Stimulated activated CD8-positive, alpha-beta memory T cell treated with anti-CD3 and anti-CD28 coated beads, Interleukin-15, amount 100 ng/mL, for 4 hours (primary cell): ENCODE measurements at places on chromosomes 4 and X.

- no peak for DNase-seq
Measured at GRCh38 chrX:93528917-93529316, 144.5 kb downstream of the NAP1L3 start.

GRCh38 chr4:78057600-78058550, 752 bp downstream of the FRAS1 start:
- DNase-seq, result no peak

GRCh38 chrX:44975666-44976263, 102.8 kb downstream of the KDM6A start:
- no peak for DNase-seq

- no peak for DNase-seq
Measured at GRCh38 chr4:118772081-118772766, 63.7 kb downstream of the SEC24D start.

DNA sequence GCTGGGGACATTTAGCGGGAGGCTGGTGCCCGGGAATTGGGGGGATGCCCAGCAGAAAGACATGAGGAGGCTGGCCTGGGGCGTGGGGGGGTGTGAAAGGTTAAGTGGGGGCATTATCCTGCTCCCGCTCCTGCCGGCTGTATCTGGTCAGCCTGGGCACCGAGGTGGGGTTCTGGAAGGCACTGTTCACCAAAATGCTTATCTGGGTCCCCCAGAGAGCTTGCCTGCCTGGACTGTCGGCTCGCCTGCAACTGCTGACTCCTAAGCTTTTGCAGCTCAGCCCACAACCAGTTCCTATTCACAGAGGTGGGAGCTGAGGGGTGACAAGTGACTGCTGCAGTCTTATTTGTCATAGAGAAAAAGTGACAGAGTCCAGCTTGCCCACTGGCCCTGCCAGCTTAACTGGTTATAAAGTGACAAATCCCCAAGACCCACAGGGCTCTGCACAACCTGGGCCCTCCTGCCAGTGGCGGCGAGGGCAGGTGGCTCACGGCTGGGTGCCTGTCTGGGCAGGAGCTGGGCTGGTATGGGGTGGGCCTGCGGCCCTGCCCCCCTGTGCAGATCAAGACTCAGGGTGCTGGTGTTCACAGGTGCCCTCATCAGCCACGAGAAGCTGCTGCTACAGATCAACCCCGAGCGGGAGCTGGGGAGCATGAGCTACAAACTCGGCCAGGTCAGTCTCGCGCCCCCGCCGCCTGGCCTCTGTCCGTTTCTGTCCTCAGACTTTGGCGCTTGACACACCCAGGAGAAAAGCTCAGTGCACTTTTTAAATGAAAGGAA, 23.7 kb upstream of the MSANTD1 start:
- no peak for DNase-seq

DNA sequence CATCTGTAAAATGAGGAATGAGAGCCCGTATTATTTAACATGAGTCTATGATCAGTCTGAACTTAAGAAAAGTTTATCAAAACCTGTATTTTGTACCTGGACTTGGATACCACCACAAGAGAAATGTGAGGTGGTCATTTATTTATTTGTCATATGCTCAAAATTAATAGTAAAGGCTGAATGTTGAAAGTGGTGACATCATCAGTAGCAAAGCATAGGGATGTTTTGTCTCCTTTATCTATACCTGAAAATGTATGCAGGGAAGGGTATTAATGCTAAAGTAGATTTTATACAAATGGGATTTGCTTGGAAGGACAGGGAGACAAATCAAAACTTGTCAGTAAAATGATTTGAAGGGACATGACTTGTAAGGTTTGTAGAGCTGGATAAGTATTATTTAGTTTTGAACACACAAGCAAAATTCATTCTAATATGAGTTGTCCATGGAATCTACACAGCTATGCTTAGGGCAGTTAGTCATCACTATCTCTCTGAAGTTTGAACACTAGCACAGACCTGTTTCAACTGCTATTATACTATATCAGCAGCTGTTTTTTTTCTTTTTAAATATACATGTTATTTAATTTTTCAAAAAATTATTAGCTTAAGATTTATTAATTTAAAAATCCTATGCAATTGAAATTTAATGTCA, 52.4 kb upstream of the GUCY1A1 start:
- no peak for DNase-seq

GRCh38 chrX:9745417-9746115, 20.1 kb downstream of the GPR143 start:
- DNase-seq, result no peak

DNA sequence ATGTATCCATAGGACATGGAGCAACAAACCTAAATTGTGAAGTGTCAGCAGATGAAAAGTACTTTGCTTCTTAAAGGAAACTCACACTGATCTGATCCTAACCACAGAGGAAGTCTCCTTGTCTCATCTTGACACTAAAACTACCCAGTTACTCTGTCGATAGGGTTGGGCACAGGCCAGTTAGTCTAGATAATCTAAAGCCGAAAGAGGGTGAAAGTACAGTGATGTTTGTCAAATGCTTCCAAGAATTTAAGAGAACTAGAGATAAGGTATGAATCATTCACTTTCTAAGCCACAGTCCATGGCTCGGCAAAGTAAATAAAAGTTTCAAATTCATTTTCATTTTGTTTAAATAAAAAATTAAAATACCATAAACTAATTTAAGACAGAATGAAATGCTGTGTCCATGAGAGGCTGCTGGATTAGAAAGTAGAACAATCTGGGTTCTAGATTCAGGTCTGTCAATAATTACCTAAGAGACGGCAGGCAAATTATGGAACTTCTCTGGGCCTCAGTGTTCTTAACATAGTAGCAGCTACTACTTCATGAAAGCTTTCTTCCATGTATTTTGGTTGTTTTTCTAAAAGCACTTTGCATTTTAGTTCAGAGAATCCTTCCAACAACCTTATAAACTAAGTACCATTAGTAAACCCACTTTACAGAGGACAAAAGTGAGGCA, 176.7 kb downstream of the LDB2 start:
- DNase-seq, result no peak

GRCh38 chrX:2325076-2325784, 175.5 kb downstream of the DHRSX start:
- DNase-seq, result no peak

DNA sequence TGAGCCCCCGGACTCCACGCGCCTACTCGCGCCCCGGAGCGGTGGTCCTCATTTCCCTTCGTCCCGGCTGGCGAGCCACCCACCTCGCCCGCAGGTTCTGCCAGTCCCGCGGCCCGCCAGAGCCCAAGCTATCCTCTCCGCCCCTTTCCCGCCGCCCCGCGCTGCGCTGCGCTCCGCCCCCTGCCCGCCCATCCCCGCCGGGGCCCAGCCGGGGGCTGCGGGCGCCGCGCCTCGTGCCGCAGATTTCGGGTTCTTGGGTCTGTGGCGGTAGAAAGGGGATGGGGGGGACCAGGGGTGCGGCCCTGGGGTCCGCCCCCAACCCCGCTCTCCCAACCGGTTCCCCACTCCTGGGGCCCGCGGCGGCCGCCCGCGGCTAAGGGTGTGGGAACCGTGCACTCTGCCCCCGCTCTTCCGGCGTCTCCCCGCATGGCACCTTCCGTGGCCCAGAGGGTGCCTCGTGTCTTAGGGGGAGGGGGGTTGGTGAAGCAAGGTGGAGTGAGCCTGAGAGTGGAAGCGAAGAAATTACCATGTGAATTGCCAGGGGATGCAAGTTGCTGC, 650.8 kb upstream of the DIPK2B start:
- peak; percentile 46 for DNase-seq

- no peak for DNase-seq
Measured at GRCh38 chr4:161554372-161554990, 609.3 kb downstream of the FSTL5 start.

DNA sequence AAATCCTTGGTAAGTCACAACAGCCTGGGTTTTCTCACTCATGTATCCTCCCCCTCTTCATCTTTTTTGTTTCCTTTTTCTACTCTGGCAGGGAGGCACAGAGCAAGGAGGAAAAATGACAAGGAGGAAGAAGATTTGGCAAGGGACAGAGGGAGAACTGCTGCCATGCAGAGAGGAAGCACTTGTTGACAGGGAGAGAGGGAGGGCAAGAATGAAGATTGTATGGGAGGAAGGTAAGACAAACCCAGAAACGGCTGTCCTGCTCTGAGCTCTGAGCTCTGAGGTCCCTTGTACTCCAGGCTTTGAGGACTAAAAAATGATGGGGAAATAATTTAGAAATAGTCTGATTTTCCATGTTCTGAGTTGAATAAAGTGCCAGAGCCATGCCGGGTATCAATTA, 123.9 kb downstream of the DCHS2 start:
- DNase-seq, result no peak

DNA sequence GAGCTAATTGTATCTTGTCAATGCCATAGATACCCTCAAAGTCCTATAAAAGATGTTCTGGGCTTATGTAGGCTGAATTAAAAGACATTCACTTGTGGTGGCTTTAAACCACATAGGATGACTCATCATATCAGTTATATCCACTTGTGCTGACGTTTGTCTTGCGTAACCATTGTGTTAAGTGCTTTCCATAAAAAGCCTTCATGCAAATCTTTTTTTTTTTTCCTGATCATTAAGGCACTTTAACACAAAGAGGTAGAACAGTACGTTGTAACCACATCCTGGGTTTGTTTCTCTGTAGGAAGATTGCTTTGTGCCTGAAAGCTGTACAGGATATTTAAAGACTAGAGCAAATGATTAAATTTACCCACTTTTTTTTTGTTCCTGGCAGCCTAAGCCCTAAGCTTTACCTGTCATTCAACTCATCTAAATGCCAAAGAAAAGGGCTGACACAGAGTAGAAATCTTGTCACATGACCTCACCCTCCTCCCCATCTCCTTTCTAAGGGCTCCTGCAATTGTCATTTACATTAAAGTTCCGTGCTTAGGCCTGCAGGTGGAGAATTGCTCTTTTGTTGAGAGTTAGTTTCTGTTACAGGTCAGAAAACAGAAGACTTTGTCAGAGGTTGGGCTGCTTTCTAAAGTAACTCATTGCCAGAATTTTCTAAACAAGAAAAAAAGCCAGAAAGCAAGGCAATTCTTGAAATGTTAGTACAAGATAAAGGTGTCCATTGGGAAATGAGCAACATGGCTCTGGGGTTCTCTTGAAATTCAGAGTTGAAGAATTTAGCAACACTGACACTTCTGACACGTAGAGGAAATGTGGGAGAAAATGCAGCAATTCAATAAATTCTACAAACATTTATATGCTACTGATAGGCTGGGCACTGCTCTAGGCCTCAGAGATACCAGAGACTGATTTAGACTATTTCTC, 555.6 kb downstream of the PPARGC1A start:
- DNase-seq, result no peak

GRCh38 chr4:54032558-54033135, 31.8 kb downstream of the CHIC2 start:
- no peak for DNase-seq

DNA sequence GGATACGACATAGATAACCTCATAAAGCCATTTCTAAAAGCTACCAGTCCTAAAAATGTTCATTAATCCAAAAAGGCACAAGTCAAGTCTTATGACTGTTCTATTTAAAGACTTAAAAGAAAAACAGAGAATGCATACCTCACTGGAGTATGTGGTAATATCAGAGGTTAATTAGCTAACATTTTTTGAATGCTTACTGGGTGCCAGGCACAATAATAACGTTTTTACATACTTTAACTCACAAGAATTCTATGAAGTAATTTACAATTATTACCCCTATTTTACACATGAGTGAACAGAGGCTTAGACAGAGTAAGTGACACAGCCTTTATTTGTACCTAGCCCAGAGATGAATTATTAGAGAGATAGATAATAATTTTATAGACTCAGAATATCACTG, 207.5 kb downstream of the PDGFC start:
- DNase-seq, result no peak

- no peak for DNase-seq
Measured at GRCh38 chrX:94065091-94065490, 391.1 kb downstream of the FAM133A start.

- DNase-seq, result no peak
Measured at GRCh38 chr4:175514174-175514573, 297.9 kb downstream of the GPM6A start.

DNA sequence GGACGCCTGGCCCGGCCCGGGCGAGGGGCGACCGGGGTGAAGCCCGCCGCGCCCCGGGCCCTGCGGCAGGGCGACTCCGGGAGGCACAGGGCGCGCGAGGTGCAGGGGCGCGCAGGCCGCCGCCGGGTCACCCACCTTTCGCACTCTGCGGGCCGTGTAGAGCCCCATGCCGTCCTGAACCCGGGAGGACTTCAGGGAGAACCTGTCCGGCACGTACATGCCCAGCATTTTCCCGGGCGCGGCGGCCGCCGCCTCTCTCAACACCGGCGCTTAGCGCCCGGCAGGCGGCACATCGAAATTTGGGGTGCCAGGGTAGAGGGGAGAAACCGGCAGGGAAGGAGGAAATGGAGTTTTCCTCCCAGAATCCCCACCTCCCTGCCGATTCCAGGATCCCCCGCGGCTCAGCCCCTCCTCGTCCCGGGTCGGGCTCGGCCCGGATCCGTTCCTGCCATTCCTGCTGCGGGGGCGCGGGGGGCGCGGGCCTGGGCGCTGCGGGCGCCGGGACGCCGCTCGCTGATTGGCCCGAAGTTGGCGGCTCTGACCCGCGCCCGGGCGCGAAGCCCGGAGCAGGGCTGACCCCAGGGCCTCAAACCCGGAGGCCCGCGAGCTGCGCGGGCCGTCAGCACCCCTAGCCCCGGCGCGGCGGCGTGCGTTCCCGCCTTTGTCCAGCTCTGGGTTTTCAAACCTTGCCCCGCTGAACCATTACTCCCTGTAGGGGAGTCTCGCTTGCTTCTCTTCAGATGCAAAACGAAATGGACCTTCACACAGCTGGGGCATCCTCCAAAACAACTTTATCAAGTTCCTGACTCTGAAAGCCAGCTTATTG, at the start of gene PRDM5:
Gene PRDM5, minus strand, starts transcription at position 346 of the 826 bp plus-strand sequence. Its CDS starts 118 bp downstream, at position 228.
- no peak for DNase-seq

- DNase-seq, result no peak
Measured at GRCh38 chr4:3683744-3684421, 82.3 kb upstream of the ADRA2C start.

DNA sequence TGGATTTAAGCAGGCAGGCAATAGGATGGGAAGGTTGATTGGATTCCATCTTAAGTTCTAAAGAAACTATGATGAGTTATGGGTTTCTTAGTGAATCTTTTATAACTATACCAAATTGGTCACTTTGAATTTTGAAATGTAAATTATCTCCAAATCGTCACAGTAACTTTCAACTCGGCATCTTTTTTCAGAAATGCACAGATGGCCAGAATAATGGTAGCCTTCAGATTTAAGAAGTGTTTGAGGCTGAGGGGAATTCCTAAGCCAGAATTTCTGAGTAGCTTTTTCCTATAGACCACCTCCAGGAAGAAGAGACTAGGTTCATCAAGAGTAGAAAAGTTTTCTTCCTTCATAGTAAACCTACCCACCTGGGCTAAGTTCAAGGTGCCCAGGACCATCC, 663.7 kb upstream of the TENM3 start:
- DNase-seq, result no peak

DNA sequence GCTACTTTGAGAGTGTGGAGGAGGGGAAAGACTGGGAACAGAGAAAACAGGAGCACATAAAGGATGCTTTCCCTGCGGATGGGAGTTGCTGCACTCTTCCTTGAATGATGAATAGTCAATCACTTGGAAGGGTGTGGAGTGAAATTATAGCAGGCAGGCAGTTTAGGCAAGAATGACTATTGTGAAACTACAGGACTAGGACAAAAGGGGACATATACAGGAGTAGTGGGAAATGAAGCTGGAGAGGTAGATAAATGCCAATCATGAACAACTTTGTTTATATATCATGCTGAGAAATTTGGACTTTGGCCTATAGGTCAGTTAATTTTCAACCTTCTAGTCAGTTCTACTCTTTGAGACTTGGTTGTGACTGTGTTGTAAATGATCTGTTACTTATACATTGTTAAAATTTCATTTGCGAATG, 76.9 kb downstream of the PAQR3 start:
- no peak for DNase-seq
